ENCODE measurements at places on chromosomes 4 and X. TPM values are rescaled to one million over a fixed set of nuclear protein-coding genes. Genes with fewer than 3 reads are reported as not detected.

NKX1-1 gene
- total RNA-seq = not detected

BRS3 gene
- total RNA-seq = not detected

- H3K36me3 ChIP-seq = no peaks in the 10 kb centered on the region
- H3K4me3 ChIP-seq = no peak overlapping the region
- no peak overlapping the region for H3K27ac ChIP-seq
These were observed 990.2 kb downstream of the STPG2 start for GRCh38 chr4:97153042-97153441.

DNA sequence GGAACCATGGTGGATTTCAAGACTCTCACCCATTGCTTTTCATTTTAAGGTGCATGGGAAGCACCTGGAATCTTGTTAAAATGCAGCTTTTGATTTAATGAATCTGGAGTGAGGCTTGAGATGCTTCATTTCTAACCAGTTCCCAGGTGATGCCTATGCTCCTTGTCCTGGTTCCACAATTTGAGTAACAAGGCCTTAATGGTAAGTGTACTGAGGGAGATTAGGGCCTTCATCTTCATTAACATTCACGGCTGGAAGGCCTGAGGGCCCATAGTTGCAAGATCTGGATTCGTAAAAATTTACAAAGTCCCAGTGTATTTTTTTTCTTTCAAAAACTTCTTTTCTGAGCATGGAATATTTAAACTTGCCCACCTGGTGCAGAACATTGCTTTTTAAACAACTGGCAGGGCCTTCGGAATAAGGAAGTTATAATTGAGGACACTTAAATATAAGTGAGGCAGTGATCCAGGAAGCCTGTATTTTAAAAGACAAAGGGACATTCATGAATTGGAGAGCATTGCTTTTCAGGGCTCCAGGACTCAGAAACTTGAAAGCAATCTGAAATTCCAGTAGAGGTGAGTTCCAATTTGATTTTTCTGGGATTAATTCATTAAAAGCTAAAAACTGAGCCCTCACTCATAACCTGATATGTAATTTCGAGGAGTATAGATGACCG lies 77.8 kb downstream of the NPNT start:
- H3K27ac ChIP-seq = no peak overlapping the region
- no peak overlapping the region for H3K4me3 ChIP-seq
- no peaks in the 10 kb centered on the region for H3K36me3 ChIP-seq
- DNase-seq = no peak

GK2 gene
- total RNA-seq = not detected

- peaks cover 4% of the 10 kb centered on the region for H3K27me3 ChIP-seq
- H3K27ac ChIP-seq = no peak overlapping the region
- no peak overlapping the region for H3K4me3 ChIP-seq
- DNase-seq = no peak
- H3K4me1 ChIP-seq = no peaks in the 10 kb centered on the region
These were observed 63.6 kb upstream of the UGT2B15 start for GRCh38 chr4:68734095-68734494.

DNA sequence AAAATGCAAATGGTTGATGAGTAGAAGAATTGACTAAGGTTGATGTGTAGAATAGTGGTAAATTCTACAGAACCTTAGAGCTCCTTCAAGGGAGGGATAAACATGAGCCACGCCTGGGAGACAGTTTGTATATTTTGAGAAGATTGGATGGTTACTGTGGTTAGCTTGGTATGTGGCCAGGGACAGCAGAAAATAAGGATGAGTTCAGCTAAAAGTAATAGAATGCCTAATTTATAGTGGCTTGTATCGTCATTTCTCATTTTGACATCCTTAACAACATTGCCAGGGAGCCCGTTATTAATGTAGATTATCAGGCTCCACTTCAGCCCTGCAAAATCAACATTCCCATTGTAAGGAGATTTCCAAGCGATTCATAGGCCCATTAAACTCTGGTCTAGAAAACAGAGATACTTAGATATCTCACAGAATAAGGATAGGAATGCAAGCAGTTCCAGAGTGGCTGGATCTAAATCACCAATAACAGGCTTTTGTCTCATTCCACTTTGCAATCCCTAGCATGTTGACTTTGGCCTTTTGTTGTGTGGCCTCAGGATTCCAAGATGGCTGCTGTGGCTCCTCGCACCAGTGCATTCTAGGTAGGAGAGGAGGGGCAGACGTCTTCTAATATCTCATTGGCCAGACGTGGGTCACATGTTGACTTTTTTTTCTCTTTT lies 6.4 kb upstream of the PTTG2 start:
- H3K4me3 ChIP-seq = no peak overlapping the region
- H3K4me1 ChIP-seq = peaks cover 9% of the 10 kb centered on the region
- H3K27me3 ChIP-seq = no peaks in the 10 kb centered on the region
- peaks cover 6% of the 10 kb centered on the region for H3K36me3 ChIP-seq
- no peak overlapping the region for H3K27ac ChIP-seq

GRCh38 chrX:19758539-19758938 lies 128.9 kb downstream of the SH3KBP1 start:
- H3K4me3 ChIP-seq = peak overlapping the region; percentile 14
- H3K27me3 ChIP-seq = no peaks in the 10 kb centered on the region
- H3K36me3 ChIP-seq = peaks cover 8% of the 10 kb centered on the region
- H3K4me1 ChIP-seq = peaks cover 77% of the 10 kb centered on the region

DNA sequence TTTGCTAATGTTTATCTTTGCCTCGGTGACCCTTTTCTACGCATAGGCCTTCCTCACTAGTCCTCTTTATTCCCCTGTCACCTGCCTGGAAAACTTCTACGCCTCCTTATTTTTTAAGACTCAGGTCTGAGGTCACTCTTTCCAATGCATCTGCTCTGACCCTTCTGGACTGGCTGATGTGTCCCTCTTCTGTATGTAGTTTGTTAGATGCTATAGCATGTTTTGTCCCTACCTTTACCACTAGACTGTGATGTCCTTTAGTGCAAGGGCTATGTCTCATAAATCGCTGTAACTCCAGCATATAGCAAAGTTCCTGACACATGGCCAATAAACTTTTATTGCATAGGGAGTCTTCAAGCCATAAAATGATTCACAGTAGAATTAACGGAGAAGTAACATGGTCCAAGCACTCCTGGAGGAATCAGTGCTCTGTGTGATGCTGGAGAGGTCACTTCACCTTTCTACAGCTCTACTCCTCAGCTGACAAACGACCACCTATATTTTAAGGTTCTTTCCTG lies 872.5 kb upstream of the SLIT2 start:
- no peak overlapping the region for H3K27ac ChIP-seq
- H3K36me3 ChIP-seq = no peaks in the 10 kb centered on the region
- no peak overlapping the region for H3K4me3 ChIP-seq

HSD17B11 gene
- total RNA-seq = 15.9 TPM

DNA sequence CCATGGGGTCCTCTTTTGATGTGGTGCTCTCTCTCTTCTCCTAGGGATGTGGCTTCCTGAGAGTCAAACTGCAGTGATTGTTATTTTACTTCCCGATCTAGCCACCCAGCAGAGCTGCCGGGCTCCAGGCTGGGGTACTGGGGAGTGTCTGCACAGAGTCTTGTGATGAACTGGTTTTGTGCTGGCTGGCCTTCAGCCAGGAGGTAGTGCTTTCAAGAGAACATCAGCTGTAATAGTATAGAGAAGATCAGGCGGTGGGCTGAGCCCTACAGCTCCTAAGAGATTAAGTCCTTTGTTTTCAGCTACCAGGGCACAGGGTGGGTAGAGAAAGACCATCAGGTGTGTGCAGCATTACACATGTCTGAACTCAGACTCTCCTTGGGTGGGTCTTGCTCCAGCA lies 59.0 kb upstream of the AGTR2 start:
- no peaks in the 10 kb centered on the region for H3K27me3 ChIP-seq
- H3K27ac ChIP-seq = no peak overlapping the region
- H3K36me3 ChIP-seq = no peaks in the 10 kb centered on the region
- DNase-seq = no peak

EMD gene
- total RNA-seq = 70.0 TPM

- no peak overlapping the region for H3K4me3 ChIP-seq
- H3K4me1 ChIP-seq = peaks cover 34% of the 10 kb centered on the region
- no peak for DNase-seq
- H3K27me3 ChIP-seq = no peaks in the 10 kb centered on the region
These were observed 27.1 kb downstream of the DDX60L start for GRCh38 chr4:168453146-168453545.

DNA sequence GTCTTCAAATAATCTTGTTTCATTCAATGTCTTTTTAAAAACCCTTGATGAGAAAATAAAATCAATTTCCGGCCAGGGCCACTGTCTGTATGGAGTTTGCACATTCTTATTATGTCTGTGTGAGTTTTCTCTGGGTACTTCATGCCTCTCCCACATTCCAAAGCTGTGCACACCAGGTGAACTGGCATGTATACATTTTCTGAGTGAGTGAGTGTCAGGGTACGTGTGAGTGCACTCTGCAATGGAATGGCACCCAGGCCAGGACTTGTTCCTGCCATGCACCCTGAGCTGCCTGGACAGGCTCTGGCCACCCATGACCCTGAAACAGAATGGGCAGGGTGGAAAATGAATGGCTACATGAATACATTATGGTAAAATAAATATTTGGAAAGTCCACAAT lies 61.3 kb downstream of the UBE2NL start:
- no peak for DNase-seq
- H3K4me3 ChIP-seq = no peak overlapping the region
- H3K27ac ChIP-seq = no peak overlapping the region
- no peaks in the 10 kb centered on the region for H3K36me3 ChIP-seq
- no peaks in the 10 kb centered on the region for H3K27me3 ChIP-seq

- no peaks in the 10 kb centered on the region for H3K36me3 ChIP-seq
- no peaks in the 10 kb centered on the region for H3K4me1 ChIP-seq
- DNase-seq = no peak
- H3K27ac ChIP-seq = no peak overlapping the region
- peaks cover 9% of the 10 kb centered on the region for H3K27me3 ChIP-seq
These were observed 83.5 kb downstream of the LNX1 start for GRCh38 chr4:53507671-53508286.

DNA sequence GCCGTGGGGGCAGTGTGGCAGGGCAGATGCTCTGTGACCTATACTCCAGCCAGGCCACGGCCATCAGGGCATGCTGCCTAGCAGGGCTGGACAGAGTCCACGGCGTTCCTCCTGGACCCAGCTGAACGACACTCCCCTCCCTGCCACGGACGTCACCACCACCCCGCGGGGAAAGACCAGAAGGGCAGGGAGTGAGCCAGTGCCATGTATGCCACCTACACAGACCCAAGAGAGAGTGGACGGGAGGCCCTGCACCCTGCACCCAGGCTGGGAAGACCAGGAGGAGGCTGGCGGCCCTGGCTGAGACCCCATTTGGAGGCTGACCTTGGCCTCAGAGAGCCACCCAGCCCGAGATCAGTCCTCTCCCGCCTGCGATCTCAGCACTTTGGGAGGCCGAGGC lies 101.9 kb downstream of the FAM53A start:
- H3K4me1 ChIP-seq = peaks cover 4% of the 10 kb centered on the region
- no peak overlapping the region for H3K27ac ChIP-seq
- H3K36me3 ChIP-seq = no peaks in the 10 kb centered on the region
- no peak for DNase-seq

DNA sequence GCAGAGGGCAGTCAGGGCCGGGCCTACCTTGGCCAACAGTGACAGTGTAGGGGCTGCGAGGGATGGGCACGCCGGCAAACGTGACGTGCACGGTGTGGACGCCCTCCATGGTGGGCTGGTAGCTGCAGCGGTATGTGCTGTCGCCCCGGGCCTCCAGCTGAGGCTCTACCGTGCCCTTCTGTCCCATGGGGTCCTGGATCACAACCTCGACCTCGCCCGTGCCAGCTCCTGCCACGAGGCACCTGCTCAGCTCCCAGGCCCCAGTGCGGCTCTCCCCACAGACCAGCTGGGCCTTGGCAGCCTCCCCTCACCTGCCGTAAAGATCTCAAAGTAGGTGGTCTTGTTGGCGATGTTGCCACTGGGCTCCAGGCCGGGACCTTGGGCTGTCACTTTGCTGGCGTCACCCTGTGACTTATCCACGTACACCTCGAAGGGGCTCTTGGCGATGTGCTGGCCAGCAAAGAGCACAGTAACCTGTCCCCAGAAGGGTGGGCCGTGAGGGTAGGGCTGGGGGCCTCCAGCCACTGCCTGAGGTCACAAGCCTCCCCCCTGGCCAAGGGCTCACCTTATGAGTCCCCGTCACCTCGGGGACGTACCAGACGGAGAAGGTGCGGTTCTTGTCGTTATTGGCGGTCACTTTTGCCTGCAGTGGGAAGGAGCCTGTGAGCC lies 8.3 kb downstream of the FLNA start:
- H3K4me1 ChIP-seq = peaks cover 9% of the 10 kb centered on the region
- DNase-seq = no peak
- H3K36me3 ChIP-seq = peaks cover 14% of the 10 kb centered on the region
- H3K27me3 ChIP-seq = no peaks in the 10 kb centered on the region
- no peak overlapping the region for H3K4me3 ChIP-seq

DNA sequence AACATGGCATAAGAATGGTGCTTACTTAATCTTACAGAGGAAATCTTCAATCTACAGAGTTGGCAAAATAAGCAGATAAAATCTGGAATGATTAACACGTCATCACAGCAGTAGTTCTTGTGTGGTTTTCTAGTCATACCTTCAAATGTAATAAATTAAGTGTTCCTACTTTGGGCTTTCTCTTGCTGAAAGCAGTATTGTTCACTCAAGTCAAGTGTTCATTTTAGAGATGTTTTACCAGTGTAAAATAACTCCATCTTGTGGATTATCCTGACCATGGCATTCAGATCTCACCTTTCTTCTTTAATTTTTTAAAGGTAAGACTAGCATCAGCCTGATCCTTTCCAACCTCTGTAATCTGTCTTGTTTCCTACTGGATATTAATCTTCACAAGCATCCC lies 72.9 kb downstream of the ADAMTS3 start:
- no peaks in the 10 kb centered on the region for H3K27me3 ChIP-seq
- no peak for DNase-seq
- H3K4me3 ChIP-seq = no peak overlapping the region
- no peaks in the 10 kb centered on the region for H3K36me3 ChIP-seq
- H3K27ac ChIP-seq = no peak overlapping the region

TCEAL6 gene
- not detected for total RNA-seq

GRCh38 chrX:34238896-34239295 lies 106.8 kb upstream of the FAM47A start:
- H3K4me1 ChIP-seq = no peaks in the 10 kb centered on the region
- H3K27me3 ChIP-seq = no peaks in the 10 kb centered on the region
- no peak overlapping the region for H3K4me3 ChIP-seq
- no peak for DNase-seq
- H3K36me3 ChIP-seq = no peaks in the 10 kb centered on the region

GRCh38 chr4:106707776-106708463 lies 328.2 kb downstream of the DKK2 start:
- DNase-seq = no peak
- H3K27me3 ChIP-seq = no peaks in the 10 kb centered on the region
- no peaks in the 10 kb centered on the region for H3K36me3 ChIP-seq
- H3K4me3 ChIP-seq = no peak overlapping the region
- no peaks in the 10 kb centered on the region for H3K4me1 ChIP-seq

DNA sequence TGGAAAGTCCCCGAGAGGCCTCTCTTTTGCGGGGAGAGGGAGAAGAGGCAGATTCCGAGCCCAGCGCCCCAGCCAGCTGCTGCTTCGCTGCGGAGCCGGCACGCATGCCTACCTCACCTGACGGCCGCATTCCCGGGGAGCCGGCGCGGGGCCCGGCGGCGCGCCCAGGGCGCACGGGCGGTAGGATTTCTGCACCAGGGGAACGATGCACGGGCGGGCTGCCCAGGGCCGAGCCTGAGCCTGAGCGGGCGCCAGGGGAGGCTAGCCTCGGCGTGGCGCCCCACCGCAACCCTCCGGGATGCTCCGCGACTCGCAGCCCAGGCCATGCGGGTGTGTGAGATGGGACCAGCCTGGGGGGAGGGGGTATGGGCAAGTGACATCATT lies 81.3 kb upstream of the SCML1 start:
- H3K4me3 ChIP-seq = peak overlapping the region; percentile 88
- peak; percentile 21 for DNase-seq
- H3K36me3 ChIP-seq = no peaks in the 10 kb centered on the region
- H3K27me3 ChIP-seq = no peaks in the 10 kb centered on the region
- H3K4me1 ChIP-seq = peaks cover 21% of the 10 kb centered on the region

GRCh38 chrX:101918751-101919150 lies 13.1 kb downstream of the ZMAT1 start:
- H3K4me3 ChIP-seq = no peak overlapping the region
- H3K36me3 ChIP-seq = peaks cover 4% of the 10 kb centered on the region
- H3K27me3 ChIP-seq = no peaks in the 10 kb centered on the region

All from activated naive CD4-positive, alpha-beta T cell treated with anti-CD3 and anti-CD28 coated beads for 36 hours (primary cell).